ENCODE measurements at places on chromosomes 4 and X.

DNA sequence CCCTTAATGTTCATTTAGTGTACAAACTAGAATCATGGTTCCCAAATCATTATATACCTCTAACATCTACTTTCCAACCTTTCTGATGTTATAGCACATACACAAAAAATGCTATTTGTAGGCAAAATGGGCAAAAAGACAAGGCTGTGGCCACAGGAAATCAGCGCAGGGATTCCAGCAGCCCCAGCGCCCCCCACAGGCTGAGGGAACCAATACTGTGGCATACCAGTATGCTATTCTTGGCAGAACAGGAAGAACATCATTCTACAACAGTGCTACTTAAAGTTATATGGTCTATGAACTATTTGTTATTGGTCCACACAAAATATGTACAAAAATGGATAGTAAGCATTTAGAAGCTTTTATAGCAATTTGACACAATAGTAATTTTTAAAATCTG, 25.3 kb downstream of the STEEP1 start:
- DNase-seq = no peak

DNA sequence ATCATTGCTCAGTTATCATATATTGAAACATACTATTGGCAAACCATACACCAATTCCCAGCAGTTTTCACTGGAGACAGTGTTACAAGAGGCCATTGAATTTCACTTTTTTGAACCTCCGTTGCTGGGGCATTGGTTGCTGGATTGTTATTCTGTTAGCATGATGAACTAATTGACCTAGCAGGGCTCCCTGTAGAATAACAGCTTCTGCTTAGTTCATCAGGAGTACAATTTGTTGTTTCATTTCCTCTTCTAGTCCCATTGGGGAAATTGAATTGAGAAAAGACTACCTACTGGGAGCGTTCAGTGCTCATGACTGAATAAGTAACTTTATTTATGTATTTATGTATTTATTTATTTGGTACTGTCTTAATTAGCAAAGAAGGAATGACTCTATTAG, 151.6 kb downstream of the SLIT2 start:
- no peak for DNase-seq

- DNase-seq = no peak
Observed at GRCh38 chr4:62407534-62407933, 1207.4 kb downstream of the ADGRL3 start.

DNA sequence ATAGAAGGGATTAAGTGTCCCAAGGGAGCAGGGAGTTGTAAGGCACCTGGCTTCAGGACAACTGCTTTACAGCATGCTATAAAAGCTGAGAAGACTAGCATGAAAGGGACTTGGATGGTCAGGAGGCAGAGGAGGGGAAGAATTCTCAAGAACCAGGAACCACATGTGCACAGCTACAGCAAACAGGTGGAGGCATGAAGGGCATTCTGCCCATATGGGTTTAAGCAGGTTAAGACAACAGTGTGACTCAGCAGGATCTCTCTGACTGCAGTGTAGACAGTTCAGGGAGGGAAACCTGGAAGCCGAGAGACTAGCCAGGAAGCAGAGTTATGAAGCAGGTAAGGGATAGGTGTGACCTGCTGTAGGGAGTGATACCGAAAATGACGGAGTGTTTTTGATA, 117.0 kb downstream of the DHRSX start:
- DNase-seq = no peak

DNA sequence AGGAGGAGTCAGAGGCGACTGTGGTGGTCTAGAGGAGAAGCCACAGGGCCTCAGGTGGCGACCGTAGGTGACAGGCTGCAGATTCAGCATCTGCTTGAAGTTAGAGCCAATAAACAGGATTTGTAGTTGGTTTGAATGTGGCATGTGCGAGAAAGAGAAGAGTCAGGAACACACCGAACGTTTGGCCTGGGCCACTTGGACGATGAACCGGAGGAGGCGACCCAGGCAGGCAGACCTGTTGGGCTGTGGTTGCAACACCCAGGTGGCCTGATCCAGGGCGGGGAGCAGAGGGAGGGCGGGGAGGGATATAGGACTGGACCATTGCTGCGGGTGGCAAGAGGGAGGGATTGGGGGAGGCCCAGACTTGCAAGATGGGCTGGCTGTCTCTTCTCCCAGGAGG, 10.0 kb upstream of the PSAPL1 start:
- DNase-seq = no peak

DNA sequence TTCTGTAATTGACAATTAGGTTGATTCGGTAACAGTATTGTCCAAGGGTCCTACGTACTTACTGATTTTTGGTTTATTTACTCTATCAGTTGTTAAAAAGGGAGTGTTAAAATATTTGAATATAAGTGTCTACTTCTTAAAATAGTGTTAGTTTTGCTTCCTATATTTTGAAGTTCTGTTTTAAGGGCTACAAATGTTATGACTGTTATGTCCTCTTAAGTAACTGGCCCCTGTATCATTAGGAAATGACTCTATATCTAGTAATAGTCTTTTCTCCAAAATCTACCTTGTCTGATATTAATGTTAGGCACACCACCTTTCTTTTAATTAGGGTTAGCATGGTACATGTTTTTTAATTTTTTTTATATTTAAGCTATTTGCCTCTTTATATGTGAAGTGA, 30.1 kb downstream of the ANKRD50 start:
- no peak for DNase-seq

DNA sequence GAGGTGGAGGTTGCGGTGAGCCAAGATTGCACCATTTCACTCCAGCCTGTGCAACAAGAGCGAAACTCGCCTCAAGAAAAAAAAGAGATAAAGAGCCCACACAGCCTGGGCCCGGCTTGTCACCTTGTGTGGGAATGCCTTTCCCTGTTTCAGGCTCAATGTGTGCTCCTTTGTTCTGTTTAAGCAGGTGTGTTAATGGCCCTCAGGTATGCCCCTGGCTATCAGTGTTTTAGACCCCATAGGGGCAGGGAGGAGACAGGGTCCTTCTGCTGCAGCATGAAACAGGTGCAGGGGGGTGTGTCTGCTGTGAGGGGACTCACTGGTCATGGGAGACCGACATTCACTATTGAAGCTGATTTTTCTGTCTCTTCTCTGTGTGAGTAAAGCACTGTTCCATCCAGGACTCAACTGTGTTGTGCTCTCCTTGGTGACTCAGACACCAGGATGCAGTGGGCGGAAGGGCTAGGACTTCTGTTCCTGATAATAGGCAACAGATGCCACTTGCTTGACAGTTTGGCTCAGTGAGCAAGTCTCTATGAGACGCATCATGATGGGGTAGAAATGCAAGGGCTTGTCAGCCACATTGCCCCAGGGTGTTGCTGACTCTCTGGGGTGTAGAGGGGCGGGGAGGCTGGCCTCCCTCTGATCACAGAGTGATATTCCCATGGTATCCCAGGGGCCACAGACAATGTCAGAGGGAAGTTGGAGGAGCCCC, 15.6 kb upstream of the LAP3 start:
- DNase-seq = no peak

- DNase-seq = no peak
Observed at GRCh38 chr4:76581077-76581962, 146.3 kb downstream of the SHROOM3 start.

GRCh38 chr4:90130076-90130475, 2.9 kb downstream of the CCSER1 start:
- DNase-seq = no peak

GRCh38 chr4:146072376-146072775, 103.1 kb upstream of the LSM6 start:
- DNase-seq = no peak

GRCh38 chr4:152104901-152105357, 344.1 kb upstream of the GATB start:
- no peak for DNase-seq

DNA sequence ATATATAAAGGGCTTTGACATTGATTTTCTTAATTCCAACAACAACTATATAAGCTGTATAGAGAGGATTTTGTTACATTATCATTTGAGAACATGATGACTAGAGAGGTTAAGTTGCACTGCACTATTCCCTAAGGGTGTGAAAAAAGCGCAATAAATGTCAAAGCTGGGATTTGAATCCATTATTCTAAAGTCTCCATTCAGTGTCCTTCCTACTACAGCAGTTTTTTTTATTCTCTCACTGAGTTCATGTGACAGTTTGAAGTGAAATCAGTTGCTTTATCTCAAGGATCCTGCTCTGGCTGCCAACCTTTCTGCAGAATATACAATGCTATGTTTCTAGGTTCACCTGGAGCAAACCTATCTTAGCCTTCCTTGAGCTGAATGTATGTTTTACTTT, 177.5 kb downstream of the ANKRD50 start:
- no peak for DNase-seq

- DNase-seq = no peak
Observed at GRCh38 chr4:87410157-87410556, 12.2 kb upstream of the NUDT9 start.

- DNase-seq = no peak
Observed at GRCh38 chr4:150070464-150071170, 7.6 kb upstream of the DCLK2 start.

Measured in NCI-H774 (cell line).